Stimulated activated naive CD8-positive, alpha-beta T cell treated with anti-CD3 and anti-CD28 coated beads, Interleukin-15, Interleukin-2, amounts not matched to agents 100 U/mL and 50 U/mL, for 24 hours (primary cell): ENCODE measurements at places on chromosomes 2 and 18.

DNA sequence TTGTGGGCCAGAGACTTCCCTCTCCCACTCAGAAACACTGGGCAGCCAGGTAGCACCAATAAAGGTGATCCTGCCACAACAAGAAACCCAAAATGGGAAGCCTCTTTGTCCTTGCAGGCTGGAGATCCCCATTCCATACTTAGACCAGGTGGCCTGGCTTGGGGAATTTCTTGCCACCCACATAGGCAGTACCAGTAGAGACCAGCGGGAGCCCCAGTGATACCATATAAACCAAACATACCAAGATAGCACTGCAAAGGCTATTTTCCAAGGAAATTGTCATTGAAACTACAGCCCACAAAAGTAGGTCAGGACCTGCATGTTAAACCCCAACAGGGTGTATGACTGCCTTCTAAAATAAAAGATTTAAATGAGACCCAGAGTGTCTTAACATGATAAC lies 171.6 kb downstream of the DIS3L2 start:
- DNase-seq = no peak

GRCh38 chr2:180146541-180146940 lies 139.4 kb upstream of the CWC22 start:
- DNase-seq = no peak

- no peak for DNase-seq
These were observed 90.4 kb upstream of the EML6 start for GRCh38 chr2:54632733-54633692.

DNA sequence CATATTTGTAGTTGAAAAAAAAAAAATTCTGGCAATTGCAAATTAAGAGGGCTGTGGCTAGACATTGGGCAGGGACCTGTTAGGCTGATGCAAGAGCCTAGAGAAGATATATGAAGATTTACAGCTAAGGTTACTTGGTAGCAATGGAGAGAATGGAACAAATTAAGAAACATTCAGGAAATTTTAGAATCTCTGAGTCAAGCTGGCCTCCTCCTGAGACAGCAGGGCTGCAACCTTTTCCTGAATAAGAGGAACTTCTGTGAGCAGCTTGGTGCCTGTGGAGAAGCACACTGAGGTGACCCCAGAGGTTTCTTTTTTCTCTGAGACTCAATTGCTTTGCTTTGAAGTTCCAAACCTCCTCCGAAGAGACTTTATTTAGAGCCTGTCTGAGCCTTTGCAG lies 118.6 kb upstream of the LRATD1 start:
- no peak for DNase-seq

DNA sequence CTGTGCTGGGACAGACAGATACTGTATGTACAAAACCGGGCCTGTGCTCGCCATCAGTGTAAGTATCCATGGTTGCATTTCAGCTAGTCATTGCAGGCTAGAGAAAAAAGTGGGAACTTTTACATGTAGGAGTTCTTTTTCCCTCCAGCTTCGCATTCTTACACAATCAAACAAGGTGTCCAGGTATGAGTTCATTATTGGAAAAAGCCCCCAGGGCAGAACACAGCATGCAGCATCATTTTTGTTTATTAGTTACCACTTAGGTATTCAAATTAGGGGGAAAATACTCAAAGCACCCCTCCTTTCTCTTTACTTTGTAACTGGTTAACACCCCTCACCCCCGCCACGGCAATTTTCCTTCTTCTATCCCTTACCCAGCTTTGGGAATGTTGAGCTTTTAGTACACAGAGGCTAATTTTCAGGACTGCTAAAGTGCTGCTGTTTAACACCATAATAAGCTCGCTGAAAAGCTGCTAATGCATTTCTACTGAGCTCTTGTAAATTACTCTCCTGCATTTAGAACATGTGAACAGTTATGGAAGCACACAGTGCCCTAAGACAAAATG lies 13.6 kb downstream of the UPP2 start:
- DNase-seq = no peak

GRCh38 chr18:7257426-7257740 lies 26.5 kb downstream of the LRRC30 start:
- DNase-seq = no peak

DNA sequence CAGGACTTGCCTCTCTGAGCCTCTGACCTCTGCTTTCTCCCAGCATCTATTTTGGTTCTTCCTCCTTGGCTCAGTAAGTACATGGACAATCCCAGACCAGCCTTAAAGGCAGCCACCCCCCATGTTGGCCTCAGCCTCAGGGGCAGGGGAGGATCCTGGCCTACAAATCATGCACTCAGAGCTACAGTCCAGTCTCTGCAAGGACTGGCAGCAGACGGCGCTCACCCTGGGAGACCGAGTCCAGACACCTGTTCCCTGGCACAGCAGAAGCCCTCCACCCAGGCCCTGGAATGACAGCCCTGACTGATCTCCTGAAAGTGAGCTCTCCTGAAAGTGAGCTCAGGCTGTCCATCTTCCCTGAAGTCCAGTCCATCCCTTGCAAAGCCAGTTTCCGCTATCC lies 25.7 kb upstream of the PTPN4 start:
- no peak for DNase-seq

GRCh38 chr2:239662413-239663120 lies 261.7 kb upstream of the HDAC4 start:
- no peak for DNase-seq

DNA sequence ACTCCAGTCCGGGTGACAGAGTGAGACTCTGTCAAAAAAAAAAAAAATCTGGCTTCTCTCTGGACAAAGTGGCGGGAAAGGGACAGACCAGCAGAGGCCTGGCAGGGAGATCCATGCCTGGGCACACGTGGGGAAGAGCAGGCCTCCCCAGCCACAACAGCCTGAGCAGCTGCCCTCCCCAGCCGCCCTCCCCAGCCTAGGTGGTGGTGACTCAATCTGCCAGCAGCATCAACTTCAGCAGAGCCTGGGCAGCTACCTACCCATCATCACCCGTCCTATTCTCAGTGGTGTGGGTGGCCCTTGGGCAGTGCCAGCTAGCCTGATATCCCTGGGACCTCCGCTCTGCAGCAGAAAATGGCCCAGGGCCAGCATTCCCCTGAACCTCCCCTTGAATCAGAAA lies 612.4 kb downstream of the FBXO15 start:
- DNase-seq = no peak

DNA sequence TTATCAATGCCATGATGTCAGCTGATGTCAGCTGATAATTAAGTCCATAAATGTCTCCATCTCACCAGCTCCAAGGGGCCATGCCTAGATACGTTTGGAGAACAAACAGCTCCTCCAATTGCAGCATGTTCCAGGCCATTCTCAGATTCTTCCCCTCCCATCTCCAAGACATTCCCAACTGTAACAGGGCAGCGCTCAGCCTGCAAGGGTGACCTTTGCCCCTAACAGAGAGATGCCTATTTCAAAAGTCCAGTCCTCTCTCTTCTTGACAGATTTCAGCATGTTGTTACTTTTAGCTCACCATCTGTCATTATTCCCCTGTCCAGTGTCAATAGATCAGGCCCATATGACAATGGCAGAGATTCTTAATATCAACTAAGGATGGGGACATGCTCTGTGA lies 9.9 kb downstream of the PSD4 start:
- no peak for DNase-seq

DNA sequence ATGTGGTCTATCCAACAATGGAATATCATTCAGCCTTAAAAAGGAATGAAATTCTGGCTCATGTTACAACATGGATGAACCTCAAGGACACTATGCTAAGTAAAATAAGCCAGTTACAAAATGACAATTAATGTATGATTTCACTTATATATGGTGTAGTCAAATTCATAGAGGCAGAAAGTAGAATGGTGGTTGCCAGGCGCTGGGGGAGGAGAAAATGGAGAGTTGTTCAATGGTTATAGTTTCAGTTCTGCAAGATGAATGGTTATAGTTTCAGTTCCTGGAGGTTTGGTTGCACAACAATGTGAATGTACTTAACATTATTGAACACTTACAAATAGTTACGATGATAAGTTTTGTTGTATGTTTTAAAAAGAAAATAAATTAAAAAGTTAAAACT lies 79.2 kb upstream of the IL1R2 start:
- peak; percentile 11 for DNase-seq

DNA sequence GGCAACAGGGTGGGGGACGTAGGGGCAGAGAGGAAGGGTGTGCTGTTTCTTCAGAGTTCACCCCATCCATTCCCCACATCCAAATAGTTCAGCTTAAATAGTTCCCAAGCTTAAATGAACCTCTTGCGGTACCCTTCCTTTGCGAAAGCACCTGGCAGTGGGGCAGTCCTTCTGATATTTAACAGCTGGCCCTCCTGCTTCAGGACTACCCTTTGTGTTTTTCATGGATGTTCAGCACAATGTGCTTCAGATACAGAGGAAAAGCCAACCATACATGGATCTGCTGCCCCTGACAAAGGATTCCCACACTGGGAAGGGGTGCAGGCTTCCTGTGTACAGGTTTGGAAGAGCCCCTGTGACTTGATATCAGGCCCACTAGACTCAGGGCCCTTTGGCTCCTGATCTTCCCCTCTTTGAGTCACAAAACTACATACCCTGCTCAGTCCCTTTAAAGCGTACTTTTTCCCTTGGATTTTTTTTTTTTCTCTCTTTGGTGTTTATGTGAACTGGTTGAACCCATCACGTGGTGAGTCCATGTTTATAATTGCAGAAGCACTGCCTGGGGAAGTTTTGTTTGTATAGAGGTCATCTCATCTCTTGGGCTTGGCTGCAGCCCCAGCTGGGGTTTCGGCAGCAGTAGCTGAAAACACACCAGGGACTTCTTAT lies 45.3 kb upstream of the IGFBP5 start:
- DNase-seq = no peak

- no peak for DNase-seq
These were observed 116.7 kb upstream of the NPAS2 start for GRCh38 chr2:100703213-100703612.
